ENCODE measurements at places on chromosomes 16 and 17. TPM values are rescaled to one million over a fixed set of nuclear protein-coding genes. Genes with fewer than 3 reads are reported as not detected.

GRCh38 chr17:5234645-5235576 is at the start of gene SCIMP:
SCIMP (minus strand) TSS chr17:5234860; CDS start chr17:5234755, 105 bp downstream.
- no peak for DNase-seq

GRCh38 chr16:31458073-31458843 is 1.0 kb upstream of the ARMC5 start:
- DNase-seq: peak; percentile 77

SAMD14 gene
- total RNA-seq: 0.47 TPM

GRCh38 chr16:11672206-11673090 is 4.2 kb downstream of the SNN start:
- DNase-seq: peak; percentile 71

GPR142 gene
- not detected for total RNA-seq

Measured in activated CD8-positive, alpha-beta T cell treated with anti-CD3 and anti-CD28 coated beads for 36 hours (primary cell).